ENCODE measurements at places on chromosomes 3 and 15.

DNA sequence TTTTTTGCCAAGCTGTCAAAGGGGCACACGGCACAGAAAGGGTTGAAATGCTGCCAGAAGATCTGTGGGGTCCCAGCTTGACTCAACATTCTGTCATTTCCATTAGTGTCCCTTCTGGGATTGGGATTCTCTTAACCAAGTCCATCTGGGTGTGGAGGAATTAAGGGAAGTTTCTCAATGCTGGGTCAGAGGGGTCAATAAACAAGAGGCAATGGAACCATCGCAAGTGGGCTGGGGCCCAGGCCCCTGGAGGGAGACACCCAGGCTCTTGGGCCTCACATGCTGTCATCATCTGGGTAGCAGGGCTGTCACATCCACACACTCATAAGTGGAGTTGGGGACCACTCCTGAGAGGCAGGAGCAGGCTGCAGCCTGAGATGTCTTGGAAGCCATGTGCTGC lies 8.1 kb upstream of the APOD start:
- no peak for DNase-seq

- DNase-seq: peak; percentile 98
Measured at GRCh38 chr15:73991726-73992593, at the start of gene STOML1. STOML1 (minus strand) TSS chr15:73992295; CDS start chr15:73992223, 72 bp downstream.

DNA sequence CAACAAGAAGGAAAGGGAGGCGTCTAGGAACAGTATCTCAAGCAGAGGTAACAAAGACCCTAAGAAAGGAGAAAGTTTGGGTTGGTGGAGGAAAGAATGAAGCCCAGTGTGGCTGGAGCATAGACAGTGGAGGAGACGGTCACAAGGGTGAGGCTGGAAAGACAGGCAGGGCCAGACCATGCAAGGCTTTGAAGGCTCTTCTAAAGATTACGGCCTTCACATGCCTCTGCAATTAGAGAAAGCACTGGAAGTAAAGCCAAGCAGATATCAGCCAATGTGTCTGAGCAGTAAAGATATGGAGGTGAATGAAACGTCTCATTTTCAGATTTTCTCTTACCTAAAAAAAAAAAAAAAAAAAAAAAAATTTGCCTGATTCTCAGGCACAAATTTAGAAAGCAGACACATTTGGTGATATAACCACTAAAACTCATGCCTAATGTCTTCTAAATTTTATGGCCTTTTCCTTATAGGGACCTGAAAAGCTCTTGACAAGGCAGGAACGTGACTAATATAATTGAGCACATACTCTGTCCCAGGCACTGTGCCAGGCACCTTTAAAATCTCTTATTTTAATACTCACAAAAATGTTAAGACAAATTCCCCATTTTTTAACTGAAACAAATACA lies 184.1 kb downstream of the MECOM start:
- DNase-seq: no peak

DNA sequence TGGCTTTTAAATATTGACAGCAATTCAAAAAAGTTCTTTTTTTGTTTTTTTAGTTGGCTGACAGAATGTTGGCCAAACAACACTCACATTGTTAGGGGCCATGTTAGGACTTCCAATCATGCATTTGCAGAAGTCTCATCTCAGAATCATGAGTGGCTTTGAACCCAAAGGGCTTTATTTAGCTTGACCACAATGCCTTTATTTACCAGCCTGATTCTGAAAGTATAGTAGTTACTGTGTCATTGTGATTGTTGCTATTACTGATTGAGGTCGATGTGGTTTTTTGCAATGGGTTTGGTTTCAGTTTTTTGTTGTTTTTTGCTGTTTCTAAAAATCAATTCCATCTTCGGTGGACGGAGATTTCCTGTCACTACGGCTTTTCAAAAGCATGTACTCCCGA lies 7.2 kb downstream of the GLDN start:
- DNase-seq: no peak
